ENCODE measurements at places on chromosomes 4 and X.
A peak's percentile ranks its signal among the peaks of the same experiment; 100 is the strongest.

DNA sequence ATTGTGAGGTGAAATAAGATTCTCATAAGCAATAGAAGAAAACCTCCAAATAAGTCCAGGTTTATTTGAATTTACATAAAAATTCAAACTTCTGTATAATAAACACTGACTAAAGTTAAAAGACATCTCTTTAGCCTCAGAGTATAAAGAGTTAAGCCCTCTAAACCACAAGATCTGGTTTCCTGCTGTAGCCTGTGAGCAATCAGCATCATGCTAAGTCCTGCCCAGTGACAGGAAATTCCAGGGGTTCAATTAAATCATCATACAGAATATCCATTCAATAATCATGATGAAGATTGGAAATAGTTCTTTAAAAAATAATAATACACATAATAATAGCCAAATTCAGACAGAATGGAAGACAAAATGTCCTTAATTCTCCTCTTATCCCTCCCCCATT is 139.2 kb upstream of the DGKK start:
- no peak for DNase-seq

- DNase-seq = no peak
These were observed 36.6 kb downstream of the IGFBP7 start for GRCh38 chr4:57073559-57073958.

- DNase-seq = no peak
These were observed 1333.7 kb upstream of the DIAPH2 start for GRCh38 chrX:95350774-95351488.

GRCh38 chr4:144350706-144351105 is 210.2 kb upstream of the GYPA start:
- DNase-seq = no peak

DNA sequence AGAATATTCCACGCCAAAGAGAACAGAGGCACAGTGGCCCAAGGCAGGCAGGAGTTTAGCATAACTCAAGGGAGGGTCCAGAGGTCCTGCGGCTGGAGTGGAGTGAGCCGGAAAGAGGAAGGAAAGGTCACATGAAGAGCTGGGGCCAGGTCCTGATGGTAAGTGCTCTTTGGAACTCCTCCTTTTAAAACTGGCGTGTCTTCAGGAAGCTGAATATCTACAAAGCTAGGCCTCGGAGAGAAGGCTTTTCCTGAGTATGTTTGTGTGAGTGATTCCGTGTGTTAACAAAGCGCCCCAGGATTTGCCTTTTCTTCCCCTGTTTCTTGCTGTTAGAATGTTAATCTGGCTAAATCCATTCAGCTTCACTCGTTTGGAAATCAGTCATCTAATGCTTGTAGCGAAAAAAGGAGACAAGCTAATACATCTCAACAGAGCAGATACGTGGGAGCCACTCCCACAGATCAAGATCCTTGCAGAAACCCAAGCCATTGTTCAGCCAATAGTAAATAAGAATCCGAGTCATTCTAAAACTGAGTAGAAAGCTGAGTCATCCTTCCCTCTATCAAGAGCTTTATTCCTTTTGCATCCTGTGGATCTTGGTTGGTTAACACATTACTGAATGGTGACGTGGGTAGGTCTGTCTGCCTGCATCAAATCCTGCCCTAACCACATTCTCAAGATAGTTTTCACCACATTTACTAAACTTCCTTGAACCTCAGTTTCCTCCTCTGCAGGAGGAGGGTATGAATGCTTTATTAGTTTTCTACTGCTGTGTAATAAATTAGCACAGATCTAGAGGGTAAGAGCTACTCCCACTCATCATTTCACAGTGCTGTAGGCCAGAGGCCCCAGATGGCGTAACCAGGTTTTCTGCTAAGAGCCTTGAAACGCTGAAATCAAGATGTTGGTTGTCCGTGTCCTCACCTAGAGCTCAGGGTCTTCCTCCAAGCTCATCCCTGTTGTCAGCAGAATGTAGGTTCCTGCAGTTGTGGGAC is 43.2 kb upstream of the RBM47 start:
- DNase-seq = peak; percentile 81

GRCh38 chr4:61996943-61997342 is 796.8 kb downstream of the ADGRL3 start:
- no peak for DNase-seq

DNA sequence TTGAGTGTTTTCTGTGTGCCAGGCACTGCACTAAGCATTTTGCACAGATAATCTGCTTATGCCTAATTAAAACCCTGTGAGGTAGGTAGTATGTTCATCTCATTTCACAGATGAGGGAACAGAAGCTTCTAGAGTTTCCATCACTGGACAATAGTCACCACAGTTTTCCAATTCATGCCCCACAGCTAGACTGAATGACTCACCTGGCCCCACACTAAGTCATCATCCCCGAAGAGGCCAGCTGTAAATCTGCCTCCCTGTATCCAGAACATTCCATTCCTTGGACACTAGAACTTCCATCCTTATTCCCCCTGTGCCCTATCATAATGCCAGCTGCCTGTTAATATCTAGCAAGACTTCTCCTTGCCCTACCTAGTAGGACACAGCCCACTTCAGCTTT is 40.9 kb upstream of the NYX start:
- no peak for DNase-seq

DNA sequence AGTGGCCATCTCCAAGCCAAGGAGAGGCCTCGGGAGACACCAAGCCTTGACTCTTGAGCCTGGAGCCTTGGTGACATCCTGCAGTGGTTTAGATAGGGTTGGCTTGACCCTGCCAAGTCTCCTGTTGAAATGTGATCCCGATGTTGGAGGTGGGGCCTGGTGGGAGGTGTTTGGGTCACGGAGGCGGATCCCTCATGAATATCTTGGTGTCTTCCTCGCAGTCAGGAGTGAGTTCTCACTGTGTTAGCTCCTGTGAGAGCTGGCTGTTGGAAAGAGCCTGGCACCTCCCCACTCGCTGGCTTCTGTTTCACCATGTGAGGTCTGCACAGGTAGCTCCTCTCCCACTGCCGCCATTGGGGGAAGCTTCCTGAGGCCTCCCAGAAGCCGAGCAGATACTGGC is 38.8 kb downstream of the ADRA2C start:
- DNase-seq = no peak

DNA sequence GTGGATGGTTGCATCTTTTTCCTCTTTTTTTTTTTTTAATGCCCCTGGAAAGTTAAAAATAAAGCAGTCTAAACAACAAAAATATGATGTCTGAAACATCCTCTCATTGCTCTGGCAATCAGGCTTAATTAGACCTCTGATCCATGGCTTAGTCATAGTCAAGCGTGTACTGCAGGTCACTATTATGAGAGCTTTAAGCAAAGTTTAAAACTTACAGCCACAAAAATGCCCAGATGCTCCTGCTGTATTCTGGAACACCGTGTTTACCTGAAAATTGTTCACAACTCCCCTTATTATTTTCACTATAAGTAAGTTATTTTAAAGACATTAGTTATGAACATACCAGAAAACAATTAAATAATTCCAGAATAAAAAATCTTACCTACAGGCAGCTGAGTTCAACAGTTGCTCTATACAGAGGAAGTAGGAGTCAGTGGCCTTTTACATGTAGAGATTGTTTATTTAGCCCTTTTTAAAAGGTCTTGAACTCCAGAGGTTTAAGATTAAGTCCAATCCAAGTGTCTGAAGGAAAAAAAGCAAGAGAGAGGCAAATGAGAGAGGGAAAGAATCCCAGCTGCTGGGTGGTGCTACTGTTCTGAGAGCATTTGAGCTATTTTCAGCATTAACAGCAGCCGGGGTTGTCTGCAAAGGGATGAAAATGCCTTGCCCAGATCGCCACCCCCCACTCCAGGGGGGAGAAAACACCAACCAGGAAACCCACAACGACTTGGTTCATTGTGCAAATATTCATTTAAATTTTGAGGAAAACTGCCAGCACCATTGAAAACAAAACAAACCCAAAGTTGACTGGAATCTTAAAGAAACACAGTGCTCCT is 36.9 kb downstream of the SORBS2 start:
- DNase-seq = no peak

GRCh38 chr4:18954538-18954937 is 933.0 kb upstream of the LCORL start:
- DNase-seq = no peak

- no peak for DNase-seq
These were observed 1.0 kb downstream of the WFS1 start for GRCh38 chr4:6270636-6271121.

DNA sequence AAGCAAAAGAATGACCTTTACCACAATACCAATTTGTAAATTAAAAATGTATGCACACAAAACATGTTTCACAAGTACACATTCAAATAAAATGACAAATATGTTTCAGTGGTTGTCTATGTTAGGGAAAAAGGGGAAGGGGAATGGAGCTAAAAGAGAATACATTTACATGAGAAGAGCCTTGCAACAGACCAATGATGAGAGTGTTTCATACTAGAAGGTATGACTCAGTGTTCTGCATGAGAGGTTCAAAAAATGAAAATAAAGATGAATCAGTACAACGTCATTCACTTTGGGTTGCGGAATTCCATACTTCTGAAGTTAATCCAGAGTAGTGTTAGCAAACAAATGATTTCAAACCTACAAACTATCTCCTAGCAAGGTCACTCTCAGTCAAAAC is 51.7 kb downstream of the RPGR start:
- peak; percentile 36 for DNase-seq

DNA sequence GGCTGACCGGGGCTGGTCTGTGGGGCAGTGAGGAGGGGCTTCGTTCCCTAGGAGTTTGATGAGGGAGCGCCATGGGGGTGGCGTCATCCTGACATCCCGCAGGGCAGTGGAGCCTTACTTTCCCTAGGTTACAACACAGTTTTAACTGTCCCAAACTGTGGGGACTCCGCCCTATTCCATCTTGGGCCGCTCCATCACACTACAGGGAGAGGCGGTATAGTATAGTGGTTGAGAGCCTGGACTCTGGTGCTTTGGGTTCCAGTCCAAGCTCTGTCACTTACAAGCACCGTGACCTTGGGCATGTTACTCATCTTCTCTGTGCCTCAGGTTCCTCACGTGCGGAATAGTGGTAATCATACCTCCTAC is 44.2 kb downstream of the ZNF185 start:
- no peak for DNase-seq

GRCh38 chrX:138754861-138755260 is 43.3 kb upstream of the FGF13 start:
- DNase-seq = no peak

GRCh38 chrX:147838465-147839131 is 73.1 kb upstream of the FMR1 start:
- DNase-seq = peak; percentile 1

DNA sequence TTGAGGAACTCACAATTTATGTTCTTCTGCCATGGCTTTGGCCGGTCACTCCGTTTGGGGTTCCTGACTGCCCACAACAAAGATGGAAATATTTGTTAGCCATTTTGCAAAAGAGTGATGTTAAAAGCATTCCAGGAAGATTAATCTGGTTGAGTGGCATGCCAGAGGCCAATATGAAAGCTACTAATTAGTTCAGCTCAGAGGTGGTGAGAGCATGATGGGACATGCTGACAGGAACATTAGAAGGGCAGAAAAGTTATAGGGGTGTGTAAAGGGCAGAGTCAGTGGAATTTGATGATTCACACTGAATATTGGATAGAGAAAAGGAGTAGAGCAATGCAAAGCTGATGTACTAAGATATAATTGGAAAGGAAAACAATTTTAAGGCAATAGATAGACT is 94.4 kb downstream of the TLL1 start:
- DNase-seq = peak; percentile 86

GRCh38 chr4:133148690-133149363 is at the start of gene PCDH10:
Gene PCDH10 (plus strand): TSS chr4:133149294. CDS start chr4:133150141, 847 bp downstream.
- peak; percentile 93 for DNase-seq

DNA sequence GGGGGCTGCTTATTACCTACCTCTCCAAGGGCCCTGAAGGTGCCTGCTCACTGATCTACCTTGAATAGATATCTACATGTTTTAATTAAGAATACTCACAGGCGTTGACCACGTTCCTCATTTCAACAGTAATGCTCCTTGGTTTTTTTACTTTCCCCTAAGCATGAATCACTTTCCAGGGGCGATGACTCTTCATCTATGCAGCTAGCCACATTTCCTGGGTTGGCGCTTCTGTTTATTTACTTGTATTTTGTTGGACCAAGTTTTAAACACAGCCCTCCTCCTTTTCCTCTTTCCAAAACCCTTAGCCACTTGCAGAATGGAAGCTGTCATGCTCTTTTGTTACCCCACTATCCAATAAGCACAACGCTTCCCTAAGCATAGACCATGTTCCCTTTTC is 50.8 kb downstream of the CBLL2 start:
- DNase-seq = peak; percentile 37

DNA sequence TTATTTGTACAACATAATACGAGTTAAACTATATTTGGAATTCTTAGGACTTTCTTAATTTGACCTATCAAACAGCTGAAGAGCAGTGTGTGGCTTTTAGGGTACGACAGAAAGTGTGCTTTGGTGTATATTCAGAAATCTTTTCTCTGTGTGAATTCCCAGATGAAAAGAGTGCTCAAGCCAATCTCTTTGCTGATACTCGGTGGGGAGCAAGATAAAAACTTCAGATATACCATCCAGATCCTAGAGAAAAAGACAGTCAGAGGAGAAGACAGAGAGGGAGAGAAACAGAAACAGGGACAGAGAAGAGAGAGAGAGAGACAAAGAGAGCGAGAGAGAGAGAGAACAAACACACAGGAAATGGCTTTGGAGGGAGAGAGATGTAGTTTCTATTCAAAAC is 658.3 kb upstream of the CPEB2 start:
- DNase-seq = no peak

DNA sequence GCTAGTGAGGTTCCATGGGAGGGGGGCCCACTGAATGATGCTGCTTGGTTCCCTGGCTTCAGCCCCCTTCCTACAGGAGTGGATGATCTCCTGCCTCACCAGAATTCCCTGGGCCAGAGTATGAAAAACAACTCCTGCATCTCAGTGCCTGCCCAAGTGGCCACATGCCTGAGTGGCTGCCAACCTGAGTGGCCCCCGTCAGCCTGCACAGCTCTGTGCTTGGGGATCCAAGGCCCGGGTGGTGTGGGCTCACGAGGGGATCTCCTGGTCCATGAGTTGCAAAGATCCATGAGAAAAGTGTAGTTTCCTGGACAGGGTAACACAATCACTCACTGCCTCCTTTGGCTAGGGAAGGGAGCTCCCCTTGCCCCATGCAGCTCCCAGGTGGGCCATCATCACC is 17.1 kb downstream of the STPG2 start:
- no peak for DNase-seq

GRCh38 chr4:134298313-134298712 is 96.7 kb upstream of the PABPC4L start:
- DNase-seq = no peak

DNA sequence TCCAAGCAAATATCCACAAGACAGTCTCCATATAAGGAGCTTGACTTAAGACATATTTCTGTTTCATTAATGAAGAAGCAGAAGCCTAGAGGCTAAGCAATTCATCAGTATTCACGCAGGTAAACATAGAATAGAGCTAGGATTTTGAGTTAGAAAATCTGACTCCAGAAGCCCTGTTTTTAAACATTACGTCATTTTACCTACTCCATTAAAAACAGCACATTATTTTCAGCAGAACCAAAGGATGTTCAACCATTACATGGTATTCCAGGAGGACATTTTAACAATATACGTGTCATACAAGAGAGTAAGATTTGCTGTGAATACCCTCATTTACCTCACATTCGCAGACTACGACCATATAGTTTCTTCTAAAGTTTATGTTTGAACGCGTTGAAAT is 403.3 kb upstream of the TRAM1L1 start:
- no peak for DNase-seq

GRCh38 chrX:10755439-10756334 is 135.3 kb upstream of the MID1 start:
- DNase-seq = no peak

GRCh38 chr4:41257257-41257901 is 651 bp downstream of the UCHL1 start:
- DNase-seq = peak; percentile 46
